ENCODE measurements at places on chromosomes 7 and 10.

DNA sequence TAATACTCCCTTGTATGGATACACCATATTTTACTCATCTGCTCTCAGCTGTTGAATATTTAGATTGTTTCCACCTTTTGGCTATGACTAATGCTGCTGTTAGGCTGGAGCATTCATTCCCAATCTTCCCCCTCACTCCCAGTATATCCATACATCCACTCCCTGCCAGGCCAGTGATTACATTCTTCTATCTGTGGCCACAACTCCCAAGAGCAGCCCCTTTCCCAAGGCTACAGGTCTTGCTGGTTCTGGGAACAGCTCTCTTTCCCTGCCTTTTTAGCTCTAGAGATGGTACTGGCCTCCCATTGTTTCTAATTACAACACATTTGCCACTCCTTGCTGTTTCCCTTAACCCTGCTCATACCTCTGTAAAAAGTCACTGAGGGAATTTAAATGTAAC lies 28.2 kb downstream of the SFR1 start:
- no peak for DNase-seq

DNA sequence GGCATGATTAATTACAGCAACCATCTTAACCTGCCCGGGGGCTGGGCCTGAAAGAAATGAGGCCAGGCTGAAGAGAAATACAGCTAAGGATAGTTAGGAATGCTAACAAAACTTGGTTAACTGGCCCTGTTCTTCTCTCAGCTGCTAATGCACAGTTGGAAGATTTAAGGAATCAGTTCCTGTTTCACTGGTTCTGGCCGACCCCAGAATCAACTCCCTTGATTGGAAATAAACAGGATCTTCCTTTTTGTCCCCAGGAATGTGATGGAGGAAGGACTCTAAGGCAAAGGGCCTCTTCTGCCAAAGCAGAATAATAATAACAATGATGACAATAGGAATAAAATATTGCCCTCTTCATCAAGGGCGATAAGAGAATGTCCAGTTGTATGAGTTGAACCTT lies 3.5 kb upstream of the LRMDA start:
- DNase-seq, result no peak

- no peak for DNase-seq
These were observed 70.5 kb upstream of the SP4 start for GRCh38 chr7:21357151-21358097.

DNA sequence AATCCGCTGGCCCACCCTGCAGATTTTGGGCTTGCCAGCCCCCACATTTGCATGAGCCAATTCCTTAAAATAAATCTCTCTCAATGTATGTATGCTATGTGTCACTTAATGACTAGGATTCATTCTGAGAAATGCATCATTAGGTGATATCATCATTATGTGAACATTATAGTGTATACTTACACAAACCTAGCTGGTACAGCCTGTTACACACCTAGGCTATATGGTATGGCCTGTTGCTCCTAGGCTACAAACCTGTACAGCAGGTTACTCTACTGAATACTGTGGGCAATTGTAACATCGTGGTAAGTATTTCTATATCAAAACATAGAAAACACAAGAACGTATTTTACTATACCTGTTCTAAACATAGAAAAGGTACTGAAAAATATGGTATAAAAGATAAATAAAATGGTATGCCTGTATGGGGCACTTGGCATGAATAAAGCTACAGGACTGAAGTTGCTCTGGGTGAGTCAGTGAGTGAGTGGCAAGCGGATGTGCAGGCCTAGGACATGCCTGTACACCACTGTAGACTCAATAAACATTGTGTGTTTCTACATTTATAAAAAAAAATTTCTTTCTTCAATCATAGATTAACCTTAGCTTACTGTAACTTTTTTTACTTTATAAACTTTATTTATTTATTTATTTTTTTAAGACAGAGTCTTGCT lies 135.9 kb downstream of the ABCA13 start:
- DNase-seq, result no peak

All from activated naive CD4-positive, alpha-beta T cell treated with anti-CD3 and anti-CD28 coated beads, Interleukin-2, amount 50 U/mL, for 16 hours (primary cell).